ENCODE measurements at places on chromosomes 5 and 9.

DNA sequence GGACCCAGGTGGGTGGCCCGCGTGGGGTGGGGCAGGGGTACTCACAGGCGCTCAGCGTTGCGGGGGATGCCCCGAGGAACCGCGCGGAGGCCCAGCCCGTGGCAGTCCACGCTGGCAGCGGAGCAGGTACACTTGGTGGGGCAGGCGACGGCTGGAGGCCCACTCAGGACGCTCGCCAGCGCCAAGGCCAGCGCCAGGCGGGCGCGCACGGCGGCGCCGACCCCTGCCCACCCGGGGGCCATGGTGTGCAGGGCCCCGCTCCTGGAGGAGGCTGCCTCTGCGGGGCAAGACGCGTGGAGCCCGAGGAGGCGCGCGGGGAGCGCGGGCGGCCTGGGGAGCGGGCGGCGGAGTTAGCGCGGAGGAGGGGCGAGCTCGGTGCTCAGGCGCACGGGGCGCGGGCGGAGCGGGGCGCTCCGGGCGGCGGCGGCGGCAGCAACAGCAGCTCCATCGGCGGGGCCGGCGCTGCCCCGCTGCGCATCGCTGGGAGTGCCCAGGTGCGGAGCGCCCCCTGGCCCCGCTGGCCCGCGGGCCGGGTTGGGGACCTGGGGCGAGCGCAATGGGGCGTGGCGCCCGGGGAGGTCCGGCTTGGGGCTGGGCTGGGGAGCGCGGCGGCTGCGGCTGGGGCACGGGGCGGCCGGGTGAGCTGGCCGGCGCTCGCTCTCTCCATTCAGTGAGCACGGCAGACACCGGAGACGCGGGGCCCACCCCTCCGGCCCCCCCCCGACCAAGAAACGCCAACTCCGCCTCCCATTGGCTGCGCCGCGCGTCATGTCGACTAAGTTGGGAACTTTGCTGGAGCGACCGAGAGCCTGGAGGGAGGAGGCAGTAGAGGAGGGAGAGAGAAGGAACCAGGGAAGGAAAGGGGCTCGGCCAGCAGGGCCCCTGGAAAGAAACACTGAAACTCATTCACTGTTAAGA is at the start of gene SLIT3:
Gene SLIT3, minus strand, starts transcription at position 672 of the 918 bp plus-strand sequence. Its CDS starts 430 bp downstream, at position 242.
- DNase-seq: no peak

DNA sequence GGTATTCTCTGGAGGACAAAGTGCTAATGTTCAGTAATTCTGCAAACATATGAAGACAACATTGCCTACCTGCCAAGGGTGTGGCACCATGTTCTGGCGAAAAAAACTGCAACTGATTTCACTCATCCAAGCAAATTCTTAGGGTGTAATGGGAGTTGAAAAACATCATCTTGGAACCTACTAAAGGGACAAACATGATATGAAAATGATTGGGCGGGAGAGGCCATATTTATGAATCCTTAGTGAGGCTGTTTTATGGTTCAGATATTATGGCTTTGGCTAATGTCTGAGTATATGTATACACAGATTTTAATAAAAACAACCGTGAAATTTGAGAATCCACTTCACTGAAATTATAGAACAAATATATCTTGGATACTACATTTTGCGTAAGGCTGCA is 225.7 kb downstream of the ARL15 start:
- no peak for DNase-seq

DNA sequence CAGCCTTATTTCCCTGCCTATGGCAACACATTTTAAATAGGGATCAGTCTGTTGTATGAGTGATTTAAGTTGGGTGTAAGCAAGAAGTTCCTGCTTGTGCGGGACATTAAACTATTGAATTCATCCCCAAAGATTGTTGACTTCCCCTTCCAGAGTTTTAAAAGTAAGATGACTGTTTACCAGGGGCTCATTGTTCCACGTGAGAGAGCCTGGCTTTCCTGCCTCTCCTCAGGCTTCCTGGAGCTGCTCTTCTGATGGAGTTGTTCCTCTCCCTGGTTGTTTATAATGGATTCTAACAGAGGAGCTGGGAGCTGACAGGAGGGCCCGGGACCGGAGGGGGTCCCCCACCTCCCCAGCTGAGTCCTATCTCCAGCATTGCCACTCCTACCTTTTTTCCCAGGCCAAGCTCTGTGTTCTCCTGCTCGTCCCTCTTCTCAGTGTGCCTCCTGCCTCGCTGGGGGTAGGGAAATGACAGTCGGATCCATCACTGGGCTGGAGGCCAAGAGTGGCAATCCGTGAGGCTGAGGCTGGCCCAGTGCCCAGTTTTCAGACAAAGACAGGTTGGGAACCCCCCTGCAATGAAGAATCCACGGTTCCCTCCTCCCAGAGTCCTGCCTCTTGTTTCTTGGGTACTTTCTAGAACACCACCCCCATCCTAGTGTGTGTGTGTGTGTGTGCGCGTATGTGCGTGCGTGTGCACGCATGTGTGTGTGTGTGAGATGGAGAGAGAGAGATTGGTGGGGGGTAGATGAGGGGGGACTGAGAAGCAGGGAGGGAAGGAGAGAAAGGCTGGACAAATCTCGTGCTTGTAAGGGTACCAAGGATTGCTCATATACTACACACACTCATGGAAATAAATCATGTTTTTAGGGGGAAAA is 123.7 kb upstream of the NFIB start:
- DNase-seq: no peak

GRCh38 chr5:94640176-94640575 is 21.7 kb downstream of the SLF1 start:
- DNase-seq: no peak

GRCh38 chr9:35552837-35553236 is 52.2 kb upstream of the TESK1 start:
- DNase-seq: no peak
